ENCODE measurements at places on chromosomes 1 and 21. TPM values are rescaled to one million over a fixed set of nuclear protein-coding genes. Genes with fewer than 3 reads are reported as not detected.

DNA sequence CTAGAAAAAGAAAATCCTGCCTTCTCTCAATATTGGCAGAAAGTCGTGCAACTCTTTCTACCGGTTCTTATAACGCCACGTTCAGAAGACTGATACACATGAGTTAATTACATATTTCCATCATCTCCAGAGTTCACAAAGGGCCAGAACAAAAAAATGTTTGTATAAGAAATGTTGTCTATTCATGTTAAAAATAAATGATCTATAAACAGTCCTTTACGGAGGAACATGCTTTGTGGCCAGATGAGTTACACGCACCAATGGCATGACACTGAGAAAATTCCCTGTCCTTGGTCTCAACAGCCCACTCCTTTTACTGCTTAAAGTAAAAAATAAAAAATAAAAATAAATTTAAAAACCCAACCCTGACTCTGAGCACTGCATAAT lies 29.5 kb downstream of the C2CD2 start:
- no peak overlapping the region for H3K4me3 ChIP-seq
- no peaks in the 10 kb centered on the region for H3K27me3 ChIP-seq
- DNase-seq = no peak
- no peak overlapping the region for H3K27ac ChIP-seq
- H3K4me1 ChIP-seq = peaks cover 36% of the 10 kb centered on the region

DNA sequence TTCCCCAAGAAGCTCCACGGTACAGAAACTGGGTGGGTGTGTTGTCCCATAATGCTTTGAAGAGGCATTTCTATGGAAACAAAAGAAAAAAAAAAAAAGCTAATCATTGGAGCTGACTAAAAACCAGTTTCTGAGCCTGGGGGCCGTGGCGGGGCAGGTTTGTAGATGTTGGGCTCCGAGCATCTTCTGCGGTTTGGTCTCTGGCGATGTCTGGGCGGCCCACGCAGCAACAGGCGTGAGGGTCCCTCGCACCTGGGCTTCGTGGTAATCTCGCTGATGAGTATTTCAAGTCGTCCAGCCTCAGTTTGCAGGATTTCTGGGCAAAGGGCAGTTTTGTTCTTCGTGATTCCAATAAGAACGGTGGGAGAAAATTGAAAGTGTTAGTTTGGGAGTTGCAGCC lies 6.8 kb downstream of the TP73 start:
- no peaks in the 10 kb centered on the region for H3K36me3 ChIP-seq
- H3K4me1 ChIP-seq = peaks cover 3% of the 10 kb centered on the region
- no peak overlapping the region for H3K4me3 ChIP-seq
- H3K27me3 ChIP-seq = peaks cover 52% of the 10 kb centered on the region
- no peak for DNase-seq
- H3K27ac ChIP-seq = no peak overlapping the region

DNA sequence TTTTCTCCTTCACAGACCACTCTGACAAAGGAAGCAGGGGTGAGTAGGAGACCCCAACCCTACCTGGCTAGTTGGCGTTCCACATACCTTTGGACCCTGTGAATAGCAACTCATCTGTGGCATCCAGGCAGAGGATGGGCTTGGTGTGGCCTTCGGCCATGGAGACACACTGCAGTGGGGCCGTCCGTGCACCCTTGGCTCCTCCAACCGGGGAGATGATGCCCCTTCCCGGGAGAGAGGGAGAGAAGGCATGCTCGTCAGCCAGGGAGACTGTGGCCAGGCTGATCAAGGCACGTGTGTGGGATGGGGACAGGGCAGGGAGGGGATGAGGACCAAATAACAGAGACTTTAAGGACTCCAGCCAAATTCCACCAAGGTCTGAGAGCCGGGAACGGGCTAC lies 42.6 kb downstream of the KIF21B start:
- H3K27ac ChIP-seq = no peak overlapping the region
- no peaks in the 10 kb centered on the region for H3K27me3 ChIP-seq
- no peak for DNase-seq
- no peak overlapping the region for H3K4me3 ChIP-seq

DNA sequence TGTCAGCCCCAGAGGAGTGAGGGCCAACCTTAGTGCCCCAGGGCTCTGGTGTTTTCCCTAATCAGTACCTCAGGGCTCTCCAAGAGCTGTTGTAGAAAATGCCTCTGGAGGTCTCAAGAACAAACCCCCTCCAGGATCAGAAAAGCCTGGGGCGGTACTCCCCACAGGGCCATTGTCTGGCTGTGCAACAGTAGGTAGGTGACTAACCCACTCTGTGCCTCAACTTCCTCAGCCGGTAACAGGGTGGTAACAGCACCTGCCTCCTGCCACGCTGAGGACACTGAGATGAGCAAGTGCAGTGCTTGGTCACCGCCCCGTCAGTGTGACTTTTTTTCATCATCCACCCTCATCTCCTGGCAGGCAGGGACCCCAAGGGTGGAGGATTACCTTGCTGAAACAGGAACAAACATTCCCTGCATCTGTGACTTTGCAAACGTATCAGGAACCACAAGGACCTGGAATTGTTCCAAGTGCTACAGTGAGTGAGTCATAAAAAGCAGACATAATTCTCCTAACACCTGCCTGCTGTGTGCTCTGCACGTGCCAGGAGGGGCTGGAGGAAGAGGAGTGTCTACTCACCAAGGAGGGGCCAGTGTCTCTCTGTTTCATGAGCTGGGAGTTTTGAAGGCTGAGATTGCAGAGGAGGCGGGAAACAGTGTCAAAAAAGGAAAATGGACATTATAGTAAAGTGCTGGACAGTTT lies 440.8 kb downstream of the NPHP4 start:
- no peak for DNase-seq
- no peak overlapping the region for H3K27ac ChIP-seq
- no peak overlapping the region for H3K4me3 ChIP-seq
- H3K4me1 ChIP-seq = no peaks in the 10 kb centered on the region
- peaks cover 10% of the 10 kb centered on the region for H3K27me3 ChIP-seq

Gene RAB42
- total RNA-seq = 1.4 TPM

- no peak overlapping the region for H3K4me3 ChIP-seq
- no peak overlapping the region for H3K27ac ChIP-seq
- H3K36me3 ChIP-seq = peaks cover 35% of the 10 kb centered on the region
- no peak for DNase-seq
These were observed 7.5 kb downstream of the NBPF1 start for GRCh38 chr1:16605532-16606505.

Gene REG4
- total RNA-seq = not detected

Gene E2F2
- 4.5 TPM for total RNA-seq

DNA sequence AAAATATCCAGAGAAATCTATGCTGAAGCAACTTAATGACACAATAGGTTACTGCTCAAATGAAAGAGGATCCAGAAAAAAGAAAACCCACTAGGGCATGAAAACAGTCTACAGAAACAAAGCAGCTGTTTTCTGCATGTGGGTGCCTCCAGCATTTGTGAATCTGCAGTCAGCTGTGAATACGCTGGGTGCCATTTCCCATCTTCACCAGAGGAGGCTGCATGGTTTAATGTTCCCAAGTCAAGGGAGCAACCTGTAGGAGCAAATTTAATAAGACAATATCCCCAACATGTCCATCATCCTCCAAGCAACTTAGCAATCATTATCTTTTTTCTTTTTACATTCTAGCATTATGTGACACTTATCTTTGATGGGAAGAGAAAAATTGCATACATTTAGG lies 396.6 kb downstream of the BRINP2 start:
- no peaks in the 10 kb centered on the region for H3K36me3 ChIP-seq
- no peaks in the 10 kb centered on the region for H3K4me1 ChIP-seq
- DNase-seq = no peak
- H3K4me3 ChIP-seq = no peak overlapping the region
- no peak overlapping the region for H3K27ac ChIP-seq
- H3K27me3 ChIP-seq = no peaks in the 10 kb centered on the region

- H3K4me1 ChIP-seq = no peaks in the 10 kb centered on the region
- H3K27me3 ChIP-seq = no peaks in the 10 kb centered on the region
- no peak overlapping the region for H3K4me3 ChIP-seq
- no peak for DNase-seq
These were observed 30.9 kb upstream of the NTMT2 start for GRCh38 chr1:170114906-170115305.

Gene ADGRB2
- 1.8 TPM for total RNA-seq

DNA sequence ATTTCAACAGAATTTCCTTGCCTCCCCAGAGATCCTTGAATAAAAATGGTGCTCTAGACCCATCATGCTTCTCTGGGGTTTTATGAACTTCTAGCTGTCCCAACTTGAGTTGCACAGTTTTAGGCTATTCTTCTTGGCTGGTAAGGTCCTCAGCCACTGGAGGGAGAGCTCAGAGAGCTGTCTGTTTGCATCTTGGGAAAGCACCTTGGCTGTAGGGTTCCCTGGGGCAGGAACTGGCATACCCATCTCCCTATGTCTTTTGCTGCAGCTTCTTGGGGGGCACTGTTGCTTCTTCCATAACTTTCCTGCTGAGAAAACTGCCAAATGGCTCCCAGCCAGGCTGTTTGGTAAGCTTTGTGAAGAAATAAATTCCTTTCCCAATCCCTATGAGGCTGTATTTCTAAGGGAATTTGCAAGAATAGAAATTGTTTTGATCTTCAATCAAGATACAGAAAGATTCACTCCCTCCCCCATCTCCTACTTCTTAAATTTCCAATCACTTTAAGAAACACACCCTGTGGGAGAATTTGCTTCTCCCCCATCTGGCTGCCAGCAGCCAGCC lies 8.2 kb upstream of the FMOD start:
- no peak for DNase-seq
- H3K4me3 ChIP-seq = no peak overlapping the region
- no peaks in the 10 kb centered on the region for H3K27me3 ChIP-seq
- no peak overlapping the region for H3K27ac ChIP-seq
- no peaks in the 10 kb centered on the region for H3K36me3 ChIP-seq

Gene SPOCD1
- total RNA-seq = not detected

- no peaks in the 10 kb centered on the region for H3K4me1 ChIP-seq
- no peak overlapping the region for H3K27ac ChIP-seq
- no peaks in the 10 kb centered on the region for H3K36me3 ChIP-seq
- DNase-seq = no peak
- H3K4me3 ChIP-seq = no peak overlapping the region
These were observed 124.2 kb downstream of the GRIK3 start for GRCh38 chr1:36909946-36910725.

Gene CD160
- total RNA-seq = not detected

Gene WDR64
- total RNA-seq = not detected

Gene HTR1D
- total RNA-seq = not detected

Gene ORC1
- total RNA-seq = 2.2 TPM

Gene F5
- total RNA-seq = 8.9 TPM

- peak overlapping the region; percentile 94 for H3K4me3 ChIP-seq
- H3K4me1 ChIP-seq = peaks cover 29% of the 10 kb centered on the region
- peaks cover under 1% of the 10 kb centered on the region for H3K36me3 ChIP-seq
- no peaks in the 10 kb centered on the region for H3K27me3 ChIP-seq
These were observed 1.1 kb downstream of the TTC3 start for GRCh38 chr21:37074197-37074510.

Gene PITHD1
- 93.1 TPM for total RNA-seq

- peaks cover 27% of the 10 kb centered on the region for H3K4me1 ChIP-seq
- H3K4me3 ChIP-seq = peak within 1 kb of the TSS; percentile 91
- peak; percentile 94 for DNase-seq
- peaks cover 20% of the 10 kb centered on the region for H3K36me3 ChIP-seq
These were observed at the start of gene CSTB for GRCh38 chr21:43775795-43776430. Gene CSTB, minus strand, starts transcription at chr21:43776308. Its CDS starts 39 bp downstream, at chr21:43776269.

DNA sequence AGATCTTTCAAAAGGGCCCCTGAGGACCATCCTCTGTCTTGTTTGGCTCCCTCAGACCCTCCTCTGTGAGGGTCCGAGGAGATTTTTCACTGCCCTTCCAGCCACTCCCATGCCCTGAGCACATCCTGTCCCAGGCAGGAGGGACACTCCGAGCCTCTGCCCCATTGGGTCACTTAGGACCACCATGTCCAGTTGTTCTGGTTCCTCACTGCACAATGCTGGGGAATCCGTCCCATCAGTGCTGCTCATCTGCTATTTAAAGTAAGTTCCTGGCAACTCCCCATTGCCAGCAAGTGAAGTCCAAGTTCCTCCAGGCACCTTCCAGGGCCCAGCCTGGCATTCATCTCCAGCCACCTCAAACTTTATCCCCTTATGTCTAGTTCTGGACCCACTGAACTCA lies 117.5 kb upstream of the GRIK3 start:
- no peak for DNase-seq
- no peak overlapping the region for H3K27ac ChIP-seq
- H3K36me3 ChIP-seq = no peaks in the 10 kb centered on the region
- no peak overlapping the region for H3K4me3 ChIP-seq
- no peaks in the 10 kb centered on the region for H3K4me1 ChIP-seq

DNA sequence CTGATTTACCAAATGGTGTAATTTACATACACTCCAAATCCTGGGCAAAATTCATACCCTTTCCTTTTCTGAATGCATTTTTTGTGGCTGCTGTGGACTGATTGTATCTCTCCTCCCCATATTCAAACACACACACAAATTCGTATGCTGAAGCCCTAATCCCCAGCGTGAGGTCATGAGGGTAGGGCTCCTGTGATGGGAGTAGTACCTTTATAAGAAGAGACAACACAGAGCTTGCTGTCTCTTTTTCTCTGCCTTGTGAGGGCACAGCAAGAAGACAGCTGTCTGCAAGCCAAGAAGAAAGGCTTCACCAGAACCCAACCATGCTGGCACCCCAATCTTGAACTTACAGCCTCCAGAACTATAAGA lies 24.4 kb downstream of the DUSP10 start:
- H3K36me3 ChIP-seq = no peaks in the 10 kb centered on the region
- peaks cover 42% of the 10 kb centered on the region for H3K4me1 ChIP-seq
- no peak overlapping the region for H3K27ac ChIP-seq
- H3K27me3 ChIP-seq = no peaks in the 10 kb centered on the region
- H3K4me3 ChIP-seq = no peak overlapping the region
- no peak for DNase-seq

GRCh38 chr1:90317628-90318027 lies 322.7 kb downstream of the ZNF326 start:
- DNase-seq = no peak
- H3K4me1 ChIP-seq = peaks cover 2% of the 10 kb centered on the region
- no peaks in the 10 kb centered on the region for H3K36me3 ChIP-seq
- no peak overlapping the region for H3K4me3 ChIP-seq
- no peak overlapping the region for H3K27ac ChIP-seq

DNA sequence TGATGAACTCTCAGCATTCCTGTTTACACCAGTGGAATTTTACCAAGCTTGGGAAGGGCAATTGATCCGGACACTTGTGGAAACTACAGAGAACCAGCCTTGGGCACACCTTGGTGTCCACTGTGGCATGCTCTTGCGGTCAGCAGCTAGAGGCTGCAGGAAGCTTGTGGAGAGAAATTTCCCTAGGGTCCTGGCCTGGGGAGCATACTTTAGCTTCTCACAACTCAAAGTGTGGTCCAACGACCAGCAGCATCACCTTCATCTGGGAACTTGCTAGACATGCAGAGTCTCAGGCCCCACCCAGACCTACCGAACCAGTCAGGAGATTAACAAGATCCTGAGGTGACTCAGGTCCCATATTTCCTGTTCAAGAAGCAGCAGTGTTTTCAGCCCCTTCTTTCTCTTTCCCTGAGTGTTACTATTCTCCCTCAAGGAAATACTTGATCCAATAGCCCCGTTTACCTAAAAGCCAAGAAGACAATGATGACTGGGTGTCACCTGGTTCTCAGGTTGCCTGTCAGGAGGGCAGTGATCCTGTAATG lies 55.7 kb upstream of the KCNE2 start:
- no peak overlapping the region for H3K27ac ChIP-seq
- no peak overlapping the region for H3K4me3 ChIP-seq
- DNase-seq = no peak
- no peaks in the 10 kb centered on the region for H3K27me3 ChIP-seq

- no peak overlapping the region for H3K27ac ChIP-seq
- H3K36me3 ChIP-seq = no peaks in the 10 kb centered on the region
- no peak for DNase-seq
- H3K4me3 ChIP-seq = no peak overlapping the region
These were observed 38.3 kb downstream of the MORN1 start for GRCh38 chr1:2352897-2353550.

Gene DPH2
- total RNA-seq = 64.4 TPM

All from suprapubic skin (tissue), 4 donors.